ENCODE measurements at places on chromosomes 3 and 15. TPM values are rescaled to one million over a fixed set of nuclear protein-coding genes. Genes with fewer than 3 reads are reported as not detected.

Gene WDR72
- not detected for total RNA-seq

Gene WDR73
- 29.5 TPM for total RNA-seq

Gene CCNB2
- total RNA-seq: not detected

Gene UROC1
- not detected for total RNA-seq

Gene GUCA1C
- total RNA-seq: not detected

Gene LIPH
- total RNA-seq: 6.9 TPM

Gene SHF
- total RNA-seq: 75.0 TPM

Gene DUOXA1
- 4.2 TPM for total RNA-seq

Gene ZCWPW2
- not detected for total RNA-seq

Gene SCG5
- not detected for total RNA-seq

Gene GATA2
- total RNA-seq: 56.0 TPM

Gene CHRFAM7A
- 0.21 TPM for total RNA-seq

Gene CHRNB4
- not detected for total RNA-seq

Gene NPAP1
- not detected for total RNA-seq

Gene CFAP20DC
- not detected for total RNA-seq

Gene NRROS
- total RNA-seq: 22.6 TPM

Gene RYR3
- 3.1 TPM for total RNA-seq

Gene TMEM158
- total RNA-seq: not detected

Gene TNNC1
- 68.6 TPM for total RNA-seq

Gene MAPKAPK3
- total RNA-seq: 23.7 TPM

Gene GRAMD1C
- total RNA-seq: 0.21 TPM

Gene ECE2
- total RNA-seq: not detected

Gene ANKDD1A
- total RNA-seq: 28.6 TPM

Gene PPIP5K1
- total RNA-seq: 99.2 TPM

Gene ANKUB1
- not detected for total RNA-seq

Gene FAM174B
- 5.2 TPM for total RNA-seq

Gene PTH1R
- total RNA-seq: 10.3 TPM

Gene ROBO2
- 2.9 TPM for total RNA-seq

Gene PLSCR5
- total RNA-seq: not detected

Gene CAV3
- not detected for total RNA-seq

Gene SMAD3
- total RNA-seq: 89.3 TPM

Gene PPP1R14D
- total RNA-seq: not detected

Gene SENP8
- 3.5 TPM for total RNA-seq

Gene STARD5
- 4.8 TPM for total RNA-seq

Gene FGF12
- total RNA-seq: 0.43 TPM

Gene TMEM212
- not detected for total RNA-seq

Gene HRG
- 6.9 TPM for total RNA-seq

Gene ZPLD1
- not detected for total RNA-seq

Gene PKM
- 313 TPM for total RNA-seq

Gene IL12A
- total RNA-seq: not detected

Gene CCDC39
- not detected for total RNA-seq

Gene ABI3BP
- 54.2 TPM for total RNA-seq

Gene INO80
- total RNA-seq: 57.8 TPM

Gene ZDHHC23
- total RNA-seq: 4.4 TPM

Gene SLC24A1
- total RNA-seq: 2.0 TPM

Gene GPR87
- total RNA-seq: not detected

Gene FBXW12
- not detected for total RNA-seq

Gene GALNT15
- total RNA-seq: 222 TPM

Gene ARGFX
- total RNA-seq: not detected

Gene ERC2
- total RNA-seq: 0.11 TPM

Gene CLRN1
- total RNA-seq: not detected

Gene SPATA16
- total RNA-seq: not detected

Gene ARPIN
- 29.8 TPM for total RNA-seq

Gene PRR20G
- not detected for total RNA-seq

Gene CPA3
- total RNA-seq: not detected

Gene CTXN2
- total RNA-seq: not detected
